Right renal cortex interstitium (tissue), 3 donors: ENCODE measurements at places on chromosomes 13 and 19. TPM values are rescaled to one million over a fixed set of nuclear protein-coding genes. Genes with fewer than 3 reads are reported as not detected.

DNA sequence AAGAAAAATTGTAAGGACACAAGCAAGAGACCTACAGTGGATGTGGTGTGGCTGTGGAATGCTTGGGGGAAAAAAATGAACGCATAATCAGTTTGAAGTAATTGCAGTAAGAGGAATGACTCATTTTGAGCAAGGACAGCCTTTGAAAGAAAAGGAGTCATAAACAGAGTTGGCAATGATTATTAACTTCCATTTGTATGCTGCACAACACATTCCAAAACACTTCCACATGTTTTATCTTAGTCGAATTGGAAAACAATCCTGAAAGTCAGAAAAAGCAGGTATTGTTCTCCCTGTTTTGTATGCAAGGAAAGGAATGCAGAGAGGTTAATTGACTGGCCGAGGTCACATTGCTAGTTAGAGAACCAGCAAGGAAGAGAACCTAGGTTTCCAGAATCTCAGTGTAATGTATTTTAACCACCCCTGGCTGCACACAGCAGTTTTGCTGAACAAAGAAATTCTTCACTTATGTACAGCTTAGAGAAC, 630.0 kb upstream of the MIR17HG start:
- DNase-seq: no peak

DNA sequence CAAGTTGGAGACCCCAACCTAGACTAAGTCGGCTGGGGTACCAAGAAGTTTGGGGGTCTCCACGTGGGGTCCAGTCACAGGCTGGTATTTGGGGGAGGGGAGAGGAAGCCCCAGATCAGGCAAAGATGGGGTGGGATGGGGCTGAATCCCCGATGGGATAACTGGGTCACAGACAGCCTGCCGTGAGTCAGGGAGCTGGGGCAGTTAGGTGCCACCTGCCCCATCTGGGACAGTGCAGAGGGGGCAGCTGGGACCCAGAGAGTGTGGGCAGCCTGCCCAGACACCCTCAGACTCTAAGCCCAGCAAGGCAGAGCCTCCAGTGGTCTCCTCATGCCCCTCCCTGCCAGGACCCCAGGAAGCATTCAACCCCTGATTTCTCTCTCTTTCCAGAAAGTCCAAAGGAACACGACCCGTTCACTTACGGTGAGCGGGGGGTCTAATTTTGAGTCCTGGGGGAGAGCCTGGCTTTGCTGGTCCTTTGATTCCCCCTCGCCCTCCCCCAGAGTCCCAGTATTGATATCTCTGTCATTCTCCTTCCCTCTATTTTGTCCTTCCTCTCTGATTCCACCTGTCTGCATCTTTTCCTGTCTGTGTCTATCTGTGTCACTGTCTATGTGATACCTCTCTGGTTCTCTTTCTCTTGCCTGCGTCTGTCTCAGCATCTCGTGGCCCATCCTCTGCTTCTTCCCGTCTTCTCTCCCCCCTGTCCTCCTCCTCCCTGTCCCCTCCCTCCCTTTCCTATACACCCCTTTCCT, 1.8 kb downstream of the FXYD1 start:
- no peak for DNase-seq

GRCh38 chr19:7873304-7874075, 700 bp downstream of the PRR36 start:
- no peak for DNase-seq

- no peak for DNase-seq
Measured at GRCh38 chr19:43778651-43779050, 2.1 kb downstream of the KCNN4 start.

The CACNG6 gene
- polyA plus RNA-seq: 0.44 TPM
